Hematopoietic multipotent progenitor cell treated with erythropoietin and hydrocortisone succinate and interleukin-3 and kit ligand, for 8 days (in vitro differentiated cells): ENCODE measurements at places on chromosomes 11 and 22.
A peak's percentile ranks its signal among the peaks of the same experiment; 100 is the strongest.

DNA sequence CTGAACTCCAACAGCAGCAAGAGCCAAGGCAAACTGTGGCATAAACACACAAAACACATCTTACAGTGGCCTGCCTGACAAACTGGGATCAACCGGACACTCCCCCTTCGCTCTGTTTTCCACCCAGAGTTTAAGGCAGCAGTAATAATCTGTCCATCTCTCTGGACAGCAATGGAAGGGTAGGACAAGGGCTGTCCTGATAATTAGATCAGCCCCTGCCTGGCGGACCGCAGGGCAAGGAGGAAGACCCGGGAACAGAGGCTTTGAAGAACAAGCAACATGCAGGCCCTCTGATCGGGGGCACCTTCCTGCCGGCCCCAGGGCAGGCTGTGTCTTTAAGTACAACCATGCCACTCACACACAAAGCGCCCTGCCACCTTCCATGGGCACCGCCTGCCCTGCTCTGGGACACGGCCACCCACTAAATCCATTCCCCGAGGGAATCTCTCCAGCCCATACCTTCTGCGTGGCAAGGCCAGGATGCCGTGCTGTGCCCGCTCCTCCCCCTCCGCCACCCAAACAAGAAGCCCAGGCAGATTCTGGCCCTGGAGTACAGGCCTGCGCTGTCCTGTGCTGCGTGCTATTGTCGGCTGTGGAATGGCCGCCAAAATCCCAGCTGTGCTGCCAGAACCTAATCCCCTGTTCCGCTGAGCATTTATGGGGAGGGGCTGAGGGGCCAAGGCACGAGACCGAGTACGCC lies 38.8 kb downstream of the NUMA1 start:
- DNase-seq = peak; percentile 45

DNA sequence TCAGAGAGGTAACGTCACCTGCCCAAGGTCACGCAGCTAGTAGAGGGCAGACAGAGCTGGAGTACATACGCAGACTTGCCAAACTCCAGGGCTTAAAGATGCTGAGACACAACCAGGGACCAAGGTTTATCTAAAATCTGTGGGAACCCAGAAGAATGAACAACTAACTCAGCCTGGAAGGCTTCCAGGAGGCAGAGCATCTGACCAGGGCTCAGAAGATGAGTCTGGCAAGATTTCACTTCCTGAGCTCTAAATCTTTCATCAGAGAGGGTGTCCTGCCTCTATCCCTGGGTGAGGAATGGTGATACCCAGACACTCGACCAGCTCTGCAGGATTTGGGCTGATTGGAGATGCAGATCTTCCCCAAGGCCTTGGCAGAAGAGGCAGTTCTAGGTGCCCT lies 9.1 kb downstream of the GAL3ST1 start:
- DNase-seq = peak; percentile 21

DNA sequence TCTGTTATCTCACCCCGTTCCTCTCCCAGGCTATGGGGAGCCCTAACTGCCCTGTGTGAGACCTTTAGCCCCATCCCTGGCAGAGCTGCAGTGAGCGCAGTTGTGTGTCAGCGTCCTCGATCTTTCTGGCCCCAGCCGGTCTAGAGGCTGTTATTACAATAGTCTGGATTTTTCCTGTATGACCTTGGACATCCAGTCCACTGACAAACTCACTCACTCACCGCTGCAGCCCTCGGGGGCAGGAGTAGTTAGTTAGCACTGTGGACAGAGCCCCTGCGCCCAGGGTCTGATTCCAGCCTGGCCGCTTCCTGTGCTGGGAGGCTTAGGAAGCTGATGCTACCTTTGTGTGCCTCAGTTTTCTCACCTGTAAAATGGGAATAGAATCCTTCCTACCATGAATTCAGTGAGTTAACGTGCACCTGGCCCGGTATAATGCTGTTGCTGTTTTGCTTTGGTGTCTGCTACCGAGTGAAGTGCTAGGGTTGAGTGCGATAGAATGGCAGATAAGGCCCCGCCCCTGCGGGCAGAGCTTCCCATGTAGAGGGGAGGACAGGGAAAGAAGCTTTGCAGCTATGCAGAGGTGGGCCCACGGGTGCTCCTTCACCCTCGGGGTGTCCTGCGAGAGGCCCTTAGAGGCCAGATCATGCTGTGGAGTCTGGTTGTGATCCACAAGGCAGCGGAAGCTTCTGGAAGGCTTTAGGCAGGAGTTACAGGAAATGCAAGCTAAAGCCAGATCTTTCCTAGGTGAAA lies 3.0 kb downstream of the LRP5 start:
- peak; percentile 35 for DNase-seq

- DNase-seq = no peak
Observed at GRCh38 chr22:44207173-44207980, 26.7 kb downstream of the PARVG start.

DNA sequence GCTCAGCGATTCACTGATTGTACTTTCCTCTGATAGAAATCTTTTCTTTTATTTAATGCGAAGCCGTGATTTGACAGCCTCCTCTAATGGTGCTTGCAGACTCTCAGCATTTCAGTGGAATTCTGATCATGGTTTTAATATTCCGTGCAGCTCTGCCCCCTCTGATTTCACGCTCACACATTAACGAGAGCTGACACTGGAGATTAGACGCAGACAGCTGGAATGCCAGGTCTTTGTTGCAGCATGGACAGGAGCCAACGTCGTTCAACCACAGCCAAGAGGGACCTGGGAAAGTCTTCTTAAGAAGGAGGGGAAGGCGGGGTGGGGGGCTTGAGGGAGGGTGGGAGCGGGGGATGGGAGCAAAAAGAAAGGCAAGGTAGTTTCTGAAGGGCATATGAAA lies 186.4 kb downstream of the BLID start:
- no peak for DNase-seq

GRCh38 chr11:114623720-114624119 lies 28.1 kb upstream of the NXPE4 start:
- DNase-seq = no peak

DNA sequence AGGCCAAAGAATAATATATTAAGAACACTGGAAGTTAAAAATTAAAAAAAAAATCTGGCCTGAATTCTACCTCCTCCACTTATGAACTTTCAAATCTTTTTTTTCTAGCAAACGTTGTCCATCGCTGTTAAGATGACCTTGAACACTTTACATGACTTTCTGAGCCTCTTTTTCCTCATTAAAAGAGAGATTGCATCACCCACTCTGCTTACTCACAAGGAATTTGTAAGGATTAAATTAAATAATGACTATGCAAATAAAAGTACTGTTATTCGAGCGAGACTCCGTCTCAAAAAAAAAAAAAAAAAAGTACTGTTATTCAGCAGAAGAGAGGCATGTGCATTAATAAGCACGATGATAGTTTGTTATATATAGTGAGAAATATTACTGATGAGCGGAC lies 285.1 kb upstream of the CCDC90B start:
- no peak for DNase-seq

DNA sequence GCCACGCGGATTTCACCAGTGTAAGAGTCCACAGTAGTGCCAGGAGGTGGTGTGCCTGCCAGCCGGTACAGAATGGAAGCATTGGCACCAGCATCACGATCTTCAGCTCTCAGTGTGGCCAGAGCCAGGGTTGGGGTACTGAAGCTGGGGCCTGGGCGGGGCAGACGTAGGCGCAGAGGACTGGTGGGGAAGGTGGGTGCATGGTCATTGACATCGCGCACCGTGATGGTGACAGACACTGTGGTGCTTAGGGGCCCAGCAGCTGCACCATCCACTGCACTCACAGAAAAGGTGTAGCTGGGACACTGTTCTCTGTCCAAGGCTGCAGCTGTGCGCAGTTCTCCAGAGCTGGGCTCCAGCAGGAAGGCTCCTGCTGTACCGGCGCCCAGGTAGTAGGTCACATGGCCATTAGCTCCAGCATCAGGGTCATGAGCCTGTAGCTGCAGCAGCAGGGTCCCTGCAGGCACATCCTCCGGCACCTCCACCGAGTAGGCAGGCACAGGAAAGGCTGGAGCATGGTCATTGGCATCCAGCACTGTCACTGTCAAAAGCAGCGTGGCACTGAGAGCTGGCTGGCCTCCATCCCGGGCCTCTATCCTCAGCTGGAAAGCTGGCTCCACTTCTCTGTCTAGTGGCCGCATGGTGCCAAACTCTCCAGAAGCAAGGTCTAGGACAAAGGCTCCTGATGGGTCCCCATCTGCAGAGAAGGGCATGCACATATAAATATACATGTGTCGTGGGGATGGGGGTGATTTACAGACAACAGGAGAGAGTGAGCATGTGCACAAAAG lies 7.9 kb upstream of the TPP1 start:
- no peak for DNase-seq

DNA sequence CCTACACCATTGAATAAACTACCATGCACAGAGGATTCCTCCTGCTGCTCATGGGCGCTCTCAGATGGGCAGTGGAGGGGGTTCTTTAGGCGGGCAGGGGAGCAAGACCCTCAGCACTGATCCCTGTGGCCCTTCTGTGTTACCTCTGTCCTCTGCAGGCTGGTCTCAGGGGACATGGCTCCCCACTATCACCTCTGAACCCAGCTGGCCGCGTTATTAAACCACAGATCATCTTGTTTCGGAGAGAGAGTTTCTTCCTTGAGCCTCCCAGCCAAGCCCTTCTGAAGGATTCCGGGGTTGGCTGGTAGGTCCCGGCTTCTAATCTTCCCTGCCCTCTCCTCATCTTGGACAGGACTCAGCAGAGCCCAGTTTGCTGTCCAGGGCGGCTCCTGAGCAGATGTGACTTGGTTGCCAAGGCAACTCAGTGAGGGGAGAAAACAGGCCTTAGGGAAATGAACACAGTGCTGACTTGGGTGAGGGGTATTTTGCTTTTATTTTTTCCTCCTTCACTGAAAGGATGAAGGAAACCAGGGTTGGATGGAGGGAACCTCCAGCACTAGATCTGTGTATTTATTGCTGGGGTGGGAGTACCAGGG lies 13.3 kb downstream of the APOL3 start:
- DNase-seq = no peak

- no peak for DNase-seq
Observed at GRCh38 chr11:31872076-31872443, 60.9 kb upstream of the PAX6 start.

DNA sequence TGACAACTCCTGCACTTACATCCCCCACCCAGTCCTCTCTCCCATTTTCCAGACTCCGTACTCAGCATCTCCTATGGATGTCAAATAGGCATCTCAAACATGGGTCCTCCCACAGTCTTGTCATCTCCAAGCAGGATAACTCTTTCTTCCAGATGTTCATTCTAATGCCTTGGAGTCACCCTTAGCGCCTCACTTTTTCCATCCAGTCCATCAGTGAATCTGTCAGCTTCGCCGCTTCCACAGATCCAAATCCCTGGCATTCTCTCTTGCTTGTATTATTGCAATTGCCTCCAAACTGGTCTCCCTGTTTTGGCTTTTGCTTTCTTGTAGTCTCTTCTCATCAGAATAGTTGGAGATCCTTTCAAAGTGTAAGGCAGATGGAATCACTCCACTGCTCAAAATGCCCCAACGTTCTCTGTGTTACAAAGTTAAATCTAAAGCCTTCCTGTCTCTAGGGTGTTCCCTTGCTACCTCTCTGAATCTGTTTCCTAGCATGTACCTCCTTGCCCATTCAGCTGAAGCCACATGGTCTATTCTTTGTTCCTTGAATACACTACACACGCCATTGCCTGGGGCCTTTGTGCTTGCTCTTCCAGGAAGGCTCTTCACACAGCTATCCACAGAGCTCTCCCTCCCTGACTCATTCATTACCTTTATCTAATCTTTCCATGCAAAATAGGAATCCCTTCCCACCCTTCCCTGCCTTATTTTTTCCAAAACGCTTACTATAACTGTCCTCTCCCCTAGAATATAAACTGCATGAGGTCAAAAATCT lies 64.8 kb downstream of the UBASH3B start:
- DNase-seq = no peak

- peak; percentile 54 for DNase-seq
Observed at GRCh38 chr22:28810821-28811491, 10.6 kb upstream of the XBP1 start.

GRCh38 chr11:1487851-1488574 lies 1.4 kb upstream of the MOB2 start:
- DNase-seq = no peak

DNA sequence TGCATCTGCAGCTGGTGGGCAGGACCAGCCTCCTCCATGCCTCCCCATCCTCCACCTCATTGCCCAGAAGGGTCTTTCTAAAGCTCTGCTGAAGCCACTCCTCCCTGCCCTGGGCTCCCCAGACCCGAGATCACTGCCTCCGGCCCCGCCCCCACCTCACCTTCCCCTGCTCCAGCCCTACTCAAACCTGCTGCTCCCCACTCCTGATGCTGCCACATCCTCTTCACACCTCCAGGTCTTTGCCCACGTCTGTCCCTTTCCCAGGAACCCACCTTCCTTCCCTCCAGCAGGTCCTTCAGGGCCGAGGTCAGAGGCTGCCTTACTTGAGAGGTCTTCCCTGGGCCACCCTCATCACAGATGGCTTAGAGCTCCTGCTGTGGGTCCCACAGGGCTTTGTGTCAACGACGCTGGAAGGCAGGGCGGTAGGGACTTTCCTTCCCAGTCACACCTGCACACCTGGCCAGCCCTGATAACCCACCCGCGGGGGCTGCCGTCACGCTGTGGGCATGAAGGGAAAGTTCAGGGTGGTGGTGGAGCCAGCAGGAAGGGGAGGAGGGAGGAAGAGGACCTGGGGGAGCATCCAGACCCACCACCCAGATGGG lies 11.9 kb downstream of the WNT7B start:
- no peak for DNase-seq

DNA sequence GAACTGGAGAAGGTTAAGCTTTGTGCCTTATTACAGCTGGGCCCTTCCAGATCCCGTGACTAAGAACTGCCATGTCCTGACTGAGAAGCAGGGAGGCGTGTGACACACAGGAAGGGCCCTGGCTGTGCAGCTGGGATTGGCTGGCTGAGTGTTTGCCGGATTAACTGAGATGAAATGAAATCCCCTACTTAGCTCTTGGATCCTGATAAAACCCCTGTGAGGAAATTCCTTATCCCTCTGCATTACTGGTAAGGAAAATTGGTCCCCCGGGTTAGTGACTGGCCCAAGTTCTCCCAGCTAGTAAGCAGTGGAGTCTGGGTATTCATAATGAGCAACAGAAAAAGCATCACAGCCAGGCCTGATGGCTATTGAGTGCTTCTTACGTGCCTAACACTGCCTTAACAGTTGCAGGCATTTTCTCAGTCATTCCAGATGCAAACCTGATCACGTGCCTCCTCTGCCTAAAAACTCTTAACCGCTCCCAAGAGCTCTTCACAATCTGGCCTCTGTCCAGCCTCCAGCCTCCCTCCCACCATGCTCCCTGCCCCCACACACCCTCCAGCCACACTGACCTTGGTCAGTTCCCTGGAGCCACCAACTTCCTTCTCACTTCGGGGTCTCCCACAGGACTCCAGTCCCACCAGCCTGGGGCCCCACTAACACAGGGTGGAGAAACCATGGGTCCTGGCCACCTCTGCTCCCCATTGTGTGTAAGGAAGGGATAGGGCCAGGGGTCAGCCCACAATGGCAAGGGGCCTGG lies 37.8 kb downstream of the ARRB1 start:
- DNase-seq = no peak
